ENCODE measurements at places on chromosomes 3 and 15.

- peak; percentile 67 for DNase-seq
These were observed 29.8 kb upstream of the LPP start for GRCh38 chr3:188124184-188124583.

DNA sequence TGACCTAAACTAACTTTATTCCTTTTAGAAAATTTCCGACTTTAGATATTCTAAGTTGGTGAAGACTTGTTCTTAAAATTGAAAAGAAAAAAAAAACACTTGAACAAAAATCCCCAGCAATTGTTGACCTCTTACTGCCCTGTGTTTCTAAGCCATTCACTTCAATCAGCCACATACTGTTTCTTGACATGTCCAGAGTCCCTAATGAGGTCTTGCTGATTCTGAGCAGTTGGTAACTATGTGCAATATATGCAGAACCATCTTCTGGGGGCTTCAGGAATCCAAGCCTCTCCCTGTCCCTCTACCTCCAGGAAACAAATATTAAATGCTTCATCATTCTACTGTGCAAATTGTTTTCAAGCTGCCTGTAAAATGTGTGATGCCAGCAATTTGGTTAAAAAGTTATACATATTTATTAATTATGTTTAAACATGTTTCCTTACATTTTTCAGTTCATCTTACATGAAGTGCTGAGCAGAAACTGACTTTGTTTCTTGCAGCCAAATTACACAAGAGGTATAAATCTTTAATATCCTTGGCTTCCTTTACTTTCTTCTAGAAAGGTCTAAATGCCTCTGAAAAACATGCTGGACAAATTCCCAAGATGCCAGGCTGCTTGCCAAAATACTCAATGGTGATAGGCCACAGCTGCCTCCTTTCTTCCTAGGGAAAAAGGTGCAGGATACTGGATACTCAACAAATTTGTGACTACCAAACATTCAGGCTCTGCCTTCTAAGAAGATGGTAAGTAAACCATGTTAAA is 19.8 kb upstream of the GYG1 start:
- DNase-seq = peak; percentile 47

DNA sequence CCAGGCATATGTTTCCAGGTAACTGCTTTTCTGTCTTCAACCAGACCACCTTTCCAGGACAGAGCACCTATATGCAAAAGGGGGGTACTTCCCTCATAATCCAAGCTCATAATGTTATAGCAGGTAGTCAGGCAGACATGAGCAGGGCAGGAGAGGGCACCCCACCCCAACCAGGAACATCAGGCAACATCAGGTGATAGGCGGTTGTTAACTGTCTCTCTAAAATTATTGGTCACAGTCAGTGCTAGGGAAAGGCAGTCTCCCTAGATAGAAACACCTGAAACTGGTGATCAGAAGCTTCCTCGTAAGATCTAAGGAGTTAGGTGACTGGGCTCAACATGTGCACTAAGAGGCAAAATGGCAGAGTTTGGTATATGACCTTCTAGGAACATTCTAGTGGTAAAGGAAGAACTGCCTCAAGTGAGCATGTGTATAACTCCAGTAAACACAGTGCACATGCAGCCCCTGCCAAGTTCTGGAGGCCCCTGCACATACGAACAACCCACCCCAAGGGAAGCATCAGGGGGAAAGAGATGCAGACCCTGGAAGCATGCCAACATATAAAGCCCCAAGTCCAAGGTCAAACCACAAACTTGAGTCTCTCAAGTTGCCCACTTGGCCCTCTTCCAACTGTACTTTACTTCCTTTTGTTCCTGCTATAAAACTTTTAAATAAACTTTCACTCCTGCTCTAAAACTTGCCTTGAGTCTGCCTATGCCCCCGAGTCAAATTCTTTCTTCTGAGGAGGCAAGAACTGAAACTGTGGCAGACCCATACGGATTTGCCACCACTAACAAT is 270.9 kb downstream of the ULK4 start:
- DNase-seq = no peak

GRCh38 chr3:153337369-153337768 is 175.3 kb downstream of the RAP2B start:
- DNase-seq = no peak

- no peak for DNase-seq
These were observed 36.4 kb downstream of the INO80 start for GRCh38 chr15:41079717-41080116.

- no peak for DNase-seq
These were observed 8.1 kb downstream of the ITIH4 start for GRCh38 chr3:52822363-52822762.

DNA sequence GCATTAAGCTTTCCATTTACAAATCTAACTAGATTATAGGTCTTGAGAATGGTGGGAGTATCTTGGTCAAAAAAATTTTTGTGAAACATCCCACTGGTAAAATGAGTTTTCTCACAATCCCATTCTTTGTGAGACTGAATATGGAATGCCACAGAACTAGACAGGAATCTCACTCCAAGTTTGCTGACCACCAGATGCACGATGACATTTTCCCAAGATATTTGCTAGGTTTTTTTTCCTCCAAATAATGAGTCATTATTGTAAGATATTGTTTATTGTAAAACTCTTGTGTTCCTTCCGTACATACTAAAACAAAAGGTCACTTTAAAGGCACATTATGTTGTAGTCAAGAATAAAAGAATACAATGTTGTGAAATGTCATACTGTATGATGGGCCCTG is 53.9 kb downstream of the COPS2 start:
- DNase-seq = peak; percentile 59

DNA sequence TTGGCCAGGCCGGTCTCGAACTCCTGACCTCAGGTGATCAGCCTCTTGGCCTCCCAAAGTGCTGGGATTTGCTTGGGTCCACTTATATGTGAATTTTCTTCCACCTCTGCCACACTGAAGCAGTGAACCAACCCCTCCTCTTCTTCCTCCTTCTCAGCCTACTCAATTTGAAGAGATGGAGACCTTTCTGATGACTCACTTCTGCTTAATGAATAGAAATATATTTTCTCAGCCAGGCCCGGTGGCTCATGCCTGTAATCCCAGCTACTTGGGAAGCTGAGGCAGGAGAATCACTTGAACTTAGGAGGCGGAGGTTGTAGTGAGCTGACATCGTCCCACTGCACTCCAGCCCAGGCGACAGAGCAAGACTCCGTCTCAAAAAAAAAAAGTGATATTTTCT is 46.8 kb upstream of the GATM start:
- DNase-seq = peak; percentile 32

- DNase-seq = no peak
These were observed 20.8 kb upstream of the ALDH1L1 start for GRCh38 chr3:126201168-126201567.

GRCh38 chr3:37619568-37619967 is 242.1 kb upstream of the CTDSPL start:
- DNase-seq = no peak

DNA sequence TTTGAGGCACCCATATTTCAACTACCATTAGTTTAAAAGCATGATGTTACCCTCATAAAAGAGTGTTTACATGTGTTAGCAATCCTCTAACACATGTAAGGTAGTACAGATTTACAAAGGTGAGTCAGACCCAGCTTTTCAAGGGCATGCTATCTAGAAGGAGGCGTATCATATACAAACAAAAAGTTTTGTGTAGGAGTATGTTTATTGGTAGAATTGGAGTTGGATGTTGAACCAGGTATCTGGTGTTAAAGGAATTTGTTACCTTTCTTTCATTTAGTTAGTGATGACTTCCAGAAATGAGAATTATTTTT is 2.4 kb downstream of the HACD3 start:
- no peak for DNase-seq

DNA sequence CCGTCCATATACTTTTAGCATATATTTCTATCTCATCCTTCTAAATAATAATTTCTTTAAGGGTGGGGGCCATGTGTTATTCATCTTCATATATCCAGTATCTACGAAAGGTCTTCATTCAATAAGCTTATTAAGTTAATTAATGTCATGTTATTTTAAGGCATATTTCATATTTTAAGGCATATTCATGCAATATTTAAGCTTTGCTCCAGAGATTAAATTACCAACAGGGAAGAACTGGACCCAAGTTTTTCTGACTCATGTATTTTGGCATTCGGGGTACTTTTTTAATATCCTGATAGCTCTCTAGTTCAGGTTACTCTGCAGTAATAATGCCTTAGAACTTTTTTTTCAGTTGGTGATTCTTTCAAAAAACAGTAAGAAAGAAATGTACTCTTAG is 27.4 kb downstream of the PHC3 start:
- peak; percentile 49 for DNase-seq

DNA sequence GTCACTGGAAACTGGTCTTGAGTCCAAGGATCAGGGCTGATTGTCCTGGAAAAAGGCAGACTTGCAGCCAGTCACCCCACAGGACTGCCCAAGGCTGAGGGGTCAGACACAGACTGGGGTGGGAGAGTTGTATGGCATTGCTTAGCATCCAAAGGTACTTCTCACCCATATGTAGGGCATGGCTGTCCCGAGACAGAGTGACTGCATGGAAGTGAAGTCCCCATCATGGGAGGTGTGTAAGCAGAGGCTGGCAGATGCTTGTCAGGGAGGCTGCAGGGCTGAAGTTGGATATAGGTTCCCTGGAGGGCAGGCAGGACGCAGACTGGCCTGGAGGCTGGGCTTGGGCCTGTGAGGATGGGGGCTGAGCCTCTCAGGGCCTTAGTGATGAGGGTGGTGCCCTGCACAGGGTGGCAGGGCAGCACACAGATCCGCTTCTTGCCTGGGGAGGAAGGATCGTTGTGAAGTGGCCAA is 31.1 kb downstream of the PSTPIP1 start:
- no peak for DNase-seq

DNA sequence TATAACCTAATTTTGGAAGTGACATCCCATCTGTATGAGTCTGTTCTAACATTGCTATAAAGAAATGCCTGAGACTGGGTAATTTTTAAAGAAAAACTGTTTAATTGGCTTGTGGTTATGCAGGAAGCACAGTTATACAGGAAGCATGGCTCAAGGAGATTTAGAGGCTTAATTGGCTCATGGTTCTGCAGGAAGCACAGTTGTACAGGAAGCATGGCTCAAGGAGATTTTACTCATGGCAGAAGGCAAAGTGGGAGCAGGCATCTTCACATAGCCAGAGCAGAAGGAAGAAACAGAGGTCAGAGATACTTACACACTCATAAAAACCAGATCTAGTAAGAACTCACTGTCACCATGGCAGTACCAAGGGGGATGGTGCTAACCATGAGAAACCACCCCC is 193.1 kb upstream of the ADAMTS9 start:
- DNase-seq = no peak

DNA sequence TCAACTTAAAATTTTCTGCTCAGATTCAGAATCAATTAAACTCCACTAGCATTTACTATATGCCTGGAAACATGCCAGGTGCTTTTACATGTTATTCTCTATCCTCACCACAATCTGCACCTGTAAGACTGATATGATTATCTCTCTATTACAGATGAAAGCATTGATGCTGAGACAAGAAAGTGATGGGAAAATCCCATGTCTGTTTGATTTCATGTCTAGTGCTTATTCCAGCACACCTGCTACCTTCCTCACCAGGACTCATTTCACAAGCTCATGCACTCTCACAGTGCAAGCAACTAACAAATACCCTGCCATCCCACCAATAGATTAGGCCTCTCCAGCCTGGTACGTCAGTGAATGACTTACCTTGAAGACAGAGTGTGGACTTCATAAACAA is 25.0 kb upstream of the BCL6 start:
- no peak for DNase-seq

GRCh38 chr15:64507845-64508244 is 47.5 kb downstream of the ZNF609 start:
- no peak for DNase-seq

DNA sequence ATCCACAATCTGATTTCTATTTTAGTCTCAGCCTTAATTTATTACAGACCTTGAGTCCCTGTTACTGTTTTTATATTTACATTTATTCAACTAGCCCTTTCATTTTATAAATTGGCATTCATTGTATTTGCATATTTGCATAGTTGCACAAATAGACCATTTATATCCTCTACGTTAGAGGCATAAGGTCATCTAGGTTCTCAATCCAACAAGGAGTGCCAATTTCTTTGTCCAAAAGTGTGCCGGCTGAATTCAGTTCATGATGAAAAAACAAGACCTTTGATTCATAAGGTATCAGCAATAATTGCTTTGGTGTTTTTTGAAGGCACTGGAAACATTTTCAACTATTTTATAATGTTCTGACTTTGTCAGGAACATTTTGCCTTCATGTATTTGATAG is 33.9 kb upstream of the NANOGP8 start:
- no peak for DNase-seq

DNA sequence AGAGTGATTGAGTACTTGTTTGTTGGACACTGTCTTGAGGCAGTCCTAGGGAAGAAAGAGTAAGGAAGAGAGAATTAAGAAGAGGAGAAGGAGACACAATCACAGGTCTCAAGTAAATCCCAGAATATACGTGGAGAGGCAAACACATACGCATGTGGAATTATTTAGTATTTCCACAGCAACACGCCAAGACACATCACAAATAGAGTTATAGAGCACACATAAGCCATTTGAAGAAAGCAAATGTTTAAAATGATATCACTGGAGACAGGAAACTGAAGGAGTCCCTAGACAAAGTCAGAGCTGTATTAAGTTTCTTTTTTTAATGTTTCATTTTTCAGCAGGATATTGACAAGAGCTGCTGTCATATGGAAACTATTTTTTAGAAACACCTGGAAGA is 206.1 kb upstream of the LRIG1 start:
- no peak for DNase-seq

- no peak for DNase-seq
These were observed 752 bp downstream of the CEP63 start for GRCh38 chr3:134486577-134487041.

GRCh38 chr3:182710557-182711157 is 82.6 kb upstream of the ATP11B start:
- peak; percentile 26 for DNase-seq

GRCh38 chr3:65568497-65568896 is 470.2 kb downstream of the MAGI1 start:
- no peak for DNase-seq

Measured in fibroblast of skin of scalp (primary cell).